ENCODE measurements at places on chromosomes 7 and 10.

- no peak for DNase-seq
Observed at GRCh38 chr7:18064242-18064838, 36.7 kb upstream of the PRPS1L1 start.

DNA sequence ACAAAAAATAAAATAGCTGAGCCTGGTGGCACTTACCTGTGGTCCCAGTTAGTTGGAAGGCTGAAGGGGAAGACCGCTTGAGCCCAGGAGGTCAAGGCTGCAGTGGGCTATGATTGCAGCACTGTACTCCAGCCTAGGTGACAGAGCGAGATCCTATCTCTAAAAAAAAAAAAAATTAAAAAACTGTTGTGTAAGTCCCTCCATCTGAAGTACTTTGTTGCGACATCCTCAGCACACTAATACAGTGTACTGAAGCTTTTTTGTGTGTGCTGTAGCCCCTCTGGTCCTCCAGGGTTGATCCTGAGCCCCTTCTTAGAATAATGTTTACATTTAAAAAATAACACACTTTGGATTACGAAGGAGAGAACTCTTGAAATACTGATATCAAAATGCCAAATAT lies 71.3 kb downstream of the PFKFB3 start:
- DNase-seq: no peak

DNA sequence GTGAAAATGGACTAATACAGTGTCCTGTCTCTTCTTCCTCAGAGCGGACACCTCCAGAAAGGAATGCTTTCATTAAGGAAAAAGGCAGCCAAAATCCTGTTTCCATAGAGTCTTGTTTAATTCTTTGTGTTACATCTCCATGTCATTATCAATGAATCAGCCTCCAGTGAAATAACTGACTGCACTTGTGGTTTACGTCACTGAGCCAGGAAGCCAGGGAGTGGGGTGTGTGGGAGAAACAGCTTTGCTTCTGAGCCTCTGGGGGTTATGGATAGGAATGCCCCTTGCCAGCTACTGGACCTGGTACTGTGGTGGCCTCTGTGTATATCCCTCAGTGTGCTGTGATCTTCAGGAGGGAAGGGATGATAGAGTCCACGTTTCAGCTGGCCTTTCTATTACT lies 416.8 kb downstream of the GALNT17 start:
- no peak for DNase-seq

GRCh38 chr7:33888166-33888565 lies 17.2 kb upstream of the BMPER start:
- no peak for DNase-seq

Data from stimulated activated CD4-positive, alpha-beta T cell treated with anti-CD3 and anti-CD28 coated beads, Interleukin-15, amount 100 ng/mL, for 48 hours (primary cell).